Stimulated activated CD8-positive, alpha-beta memory T cell treated with anti-CD3 and anti-CD28 coated beads, Interleukin-15, amount 100 ng/mL, for 4 hours (primary cell): ENCODE measurements at places on chromosomes 7 and 10.

- DNase-seq, result no peak
Measured at GRCh38 chr7:22812353-22812752, 10.3 kb downstream of the TOMM7 start.

- peak; percentile 25 for DNase-seq
Measured at GRCh38 chr7:148772297-148773089, 73.8 kb downstream of the CUL1 start.

DNA sequence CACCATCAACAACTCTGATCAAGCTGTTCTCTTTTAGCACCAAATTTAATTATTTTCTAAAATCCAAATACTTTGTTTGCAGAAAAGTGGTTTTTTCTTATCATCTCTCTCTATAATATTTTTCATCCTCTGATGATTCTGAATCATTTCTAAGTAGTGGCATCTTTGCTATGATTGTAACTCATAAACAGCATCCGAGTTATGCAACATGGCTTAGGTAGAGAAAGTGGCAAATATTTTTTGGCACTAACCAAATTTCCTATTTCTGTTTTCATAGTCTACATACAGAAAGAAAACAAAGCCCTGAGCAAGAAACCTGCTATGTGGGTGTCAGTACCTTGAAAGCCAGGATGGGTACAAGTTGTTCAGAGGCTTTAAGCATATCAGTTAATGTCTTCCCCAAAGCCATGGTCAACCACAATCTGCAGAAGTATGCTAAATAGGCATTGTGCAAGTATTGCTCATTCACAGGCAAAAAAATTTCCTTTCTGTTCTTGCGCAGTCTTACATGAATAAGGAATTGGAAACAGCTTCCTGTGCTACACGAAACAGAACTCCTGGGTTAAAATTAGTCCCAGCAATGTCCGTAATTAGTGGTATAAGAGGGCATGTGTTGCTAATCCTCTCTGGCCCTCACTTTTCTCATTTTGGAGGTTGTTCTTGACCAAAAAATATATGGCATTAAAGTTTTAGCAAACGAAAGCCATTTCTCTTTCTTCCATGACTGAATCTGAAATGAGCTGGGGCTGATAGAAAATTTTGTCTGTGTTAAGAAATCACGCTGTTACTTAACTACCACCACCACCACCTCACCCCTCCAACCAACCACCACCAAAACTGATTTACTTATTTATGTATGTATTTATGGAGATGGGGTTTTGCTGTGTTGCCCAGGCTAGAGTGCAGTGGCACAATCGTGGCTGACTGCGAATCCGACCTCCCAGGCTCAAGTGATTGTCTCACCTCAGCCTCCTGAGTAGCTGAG is 325.6 kb upstream of the MAGI2 start:
- no peak for DNase-seq

DNA sequence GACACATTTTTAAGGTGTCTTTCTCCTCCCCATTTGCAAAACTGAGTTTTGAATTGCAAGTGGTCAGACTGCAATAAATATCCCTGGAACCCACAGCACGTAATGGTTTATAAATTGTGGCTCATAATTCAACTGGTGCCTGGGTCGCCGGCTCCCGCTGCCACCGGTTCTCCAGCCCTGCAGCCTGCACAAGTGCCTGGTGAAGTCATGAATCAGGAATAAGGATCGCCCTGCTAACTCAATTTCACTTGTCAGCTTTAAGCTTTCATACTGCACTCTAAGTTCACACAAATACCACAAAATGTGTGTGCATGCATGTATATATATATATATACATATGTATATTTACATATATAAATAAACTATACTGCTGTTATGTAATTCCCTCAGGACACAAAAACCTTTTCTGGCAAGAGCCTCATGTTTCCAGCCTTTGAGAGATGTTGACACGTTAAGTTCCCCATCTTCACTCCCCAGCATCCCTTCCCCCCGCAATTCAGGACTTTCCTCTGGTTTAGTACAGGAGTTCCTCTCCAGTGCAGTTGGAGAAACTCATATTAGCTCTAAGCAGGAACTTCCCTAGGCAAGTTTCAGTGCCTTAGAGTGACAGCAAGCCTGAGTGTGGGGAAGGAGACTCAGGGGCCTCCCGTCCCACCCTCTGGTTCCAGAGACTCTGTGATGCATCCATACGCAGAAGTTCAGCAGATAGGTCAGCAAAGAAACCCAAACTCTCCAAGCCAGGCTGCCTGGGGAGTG is 129.2 kb upstream of the UNC5B start:
- DNase-seq, result no peak

DNA sequence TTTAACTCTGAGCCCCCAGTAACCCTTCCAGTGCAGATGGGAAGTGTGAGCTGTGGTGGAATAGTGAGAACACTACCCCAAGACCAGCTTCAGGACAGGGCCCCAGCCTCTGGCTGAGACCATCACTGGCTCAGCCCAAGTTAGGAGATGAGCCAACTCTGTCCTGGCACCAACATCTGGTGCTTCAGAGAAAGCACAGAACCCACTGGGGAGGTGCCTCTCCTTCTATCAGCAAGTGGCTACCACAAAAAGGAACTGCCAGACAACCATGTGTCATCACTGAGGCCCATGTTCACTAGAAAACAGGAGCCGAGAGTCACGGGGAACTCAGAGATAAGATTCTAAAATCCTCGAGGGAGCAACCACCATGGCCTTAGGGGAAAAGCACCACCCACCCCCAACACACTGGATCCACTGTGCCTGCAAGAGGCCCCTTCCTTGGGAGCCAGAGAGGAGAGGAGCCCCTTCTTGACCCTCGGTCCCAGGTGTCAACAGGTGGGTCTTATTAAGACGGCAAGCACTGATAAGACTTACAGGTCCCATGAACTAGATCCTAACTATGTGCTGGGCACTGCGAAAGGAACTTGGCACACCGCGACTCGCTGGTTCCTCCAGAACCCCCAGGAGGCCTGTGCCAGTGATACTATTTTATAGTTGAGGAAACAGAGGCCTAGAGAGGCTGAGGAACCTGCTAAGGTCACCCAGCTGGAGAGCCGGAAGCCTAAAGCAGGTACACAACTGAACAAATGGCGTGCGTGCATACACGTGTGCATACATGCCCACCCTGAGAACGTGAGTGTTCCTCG is 102.7 kb downstream of the FAM53B start:
- DNase-seq, result no peak

- no peak for DNase-seq
Measured at GRCh38 chr7:139860090-139860775, 31.2 kb downstream of the TBXAS1 start.

DNA sequence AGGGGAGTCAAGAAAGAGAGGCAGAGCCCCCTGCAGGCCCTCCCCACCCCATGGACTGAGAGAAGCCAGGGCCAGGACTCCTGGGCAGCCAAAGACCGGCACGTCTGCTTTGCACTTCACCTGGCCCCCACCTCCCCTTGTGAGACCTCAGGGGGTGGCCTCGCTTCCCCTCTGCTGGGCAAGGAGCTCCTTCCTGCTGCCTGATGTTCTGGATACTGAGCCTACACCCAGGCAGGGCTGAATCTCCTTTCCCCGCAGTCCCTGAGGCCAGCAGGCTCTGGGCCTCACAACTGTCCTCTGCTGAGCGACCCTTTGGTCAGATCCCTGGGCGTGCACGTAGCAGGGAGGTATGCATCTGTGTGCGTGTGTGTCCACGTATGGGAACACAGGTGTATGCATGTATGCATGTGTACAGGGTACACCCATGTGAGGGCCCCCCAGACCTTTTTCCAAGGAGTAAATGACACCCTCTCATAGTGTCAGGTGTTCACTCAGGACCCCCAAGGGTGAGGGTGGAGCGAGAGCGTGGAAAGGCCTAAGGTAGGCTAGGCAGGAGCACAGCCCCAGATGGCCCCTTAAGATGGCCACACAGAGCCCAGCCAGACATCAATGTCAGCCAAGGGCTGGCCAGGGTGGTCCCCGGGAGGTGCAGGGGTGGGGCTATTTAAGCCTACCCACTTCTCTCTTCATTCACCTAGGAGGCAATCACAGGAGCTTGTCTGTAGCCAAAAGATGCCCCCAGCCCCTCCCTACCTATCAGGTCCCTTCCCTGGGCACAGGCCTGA is 1.9 kb upstream of the RET start:
- no peak for DNase-seq

GRCh38 chr7:44622342-44623151 is 16.1 kb downstream of the OGDH start:
- DNase-seq, result no peak

DNA sequence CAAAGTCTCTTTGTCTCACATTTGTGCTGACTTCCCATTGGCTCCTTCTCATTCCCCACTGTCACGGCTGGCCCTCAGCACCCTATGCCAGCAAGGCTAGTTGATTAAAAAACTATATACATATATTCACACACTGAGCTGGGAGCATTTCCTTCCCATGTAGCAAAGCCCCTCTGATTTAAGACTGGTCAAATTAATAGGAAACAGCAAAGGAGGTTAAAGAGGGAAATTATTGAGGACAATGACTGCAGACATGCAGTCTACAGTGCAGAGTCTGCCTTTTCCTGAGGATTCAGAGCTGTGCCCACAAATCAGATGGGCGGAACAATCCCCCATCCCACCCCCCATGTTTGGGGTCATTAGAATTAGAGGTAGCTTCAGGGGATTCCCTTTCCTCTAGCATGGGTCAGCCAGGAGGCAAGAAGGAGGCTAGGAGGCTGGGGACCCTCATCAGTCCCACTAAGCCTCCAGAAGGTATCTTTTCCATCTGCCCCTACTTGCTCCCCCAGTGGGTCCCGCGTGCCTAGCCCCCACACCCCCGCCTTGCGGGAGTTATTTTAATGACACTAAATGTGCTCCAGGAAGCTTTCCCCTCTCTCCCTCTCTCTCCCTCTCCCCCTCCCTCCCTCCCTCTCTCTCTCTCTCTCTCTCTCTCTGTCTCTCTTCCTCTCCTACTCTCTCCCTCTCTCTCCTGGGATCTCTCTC is 9.8 kb upstream of the DLX6 start:
- no peak for DNase-seq

DNA sequence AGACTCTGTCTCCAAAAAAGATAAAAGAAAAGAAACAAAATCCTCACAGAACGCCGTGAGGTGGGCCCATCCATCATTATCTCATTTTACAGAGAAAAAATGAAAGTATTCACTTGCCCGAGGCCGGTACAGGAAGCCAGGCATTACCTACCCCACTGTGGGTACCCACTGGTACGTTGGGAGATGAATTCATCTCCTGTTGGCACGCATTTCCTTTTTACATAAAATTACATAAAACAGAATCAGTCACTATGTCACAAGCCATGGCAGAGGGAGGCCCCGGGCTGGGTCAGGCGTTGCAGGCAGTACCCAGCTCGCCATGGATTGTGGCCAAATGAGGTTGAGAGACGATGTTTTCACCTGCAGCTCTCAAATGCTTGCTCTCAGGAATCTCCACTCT is 38.6 kb upstream of the TNRC18 start:
- no peak for DNase-seq

DNA sequence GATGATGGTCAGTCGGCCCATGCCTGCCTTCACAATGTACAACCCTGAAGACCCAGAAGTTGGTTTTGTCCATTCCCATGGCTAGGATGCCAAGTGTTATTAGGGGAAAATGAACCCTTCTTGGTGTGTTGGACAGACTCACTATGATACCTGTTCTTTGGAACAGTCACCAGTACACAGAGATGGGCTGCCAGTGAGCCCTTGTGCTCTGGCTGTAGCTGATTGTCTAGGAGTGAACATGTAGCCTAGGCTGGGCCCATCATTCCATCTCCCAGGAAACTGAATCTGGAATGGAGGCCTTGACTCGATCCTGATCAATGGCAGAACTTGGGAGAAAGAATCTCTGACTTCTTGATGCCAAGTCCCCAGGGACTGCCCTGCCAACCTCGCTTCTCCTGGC is 188.9 kb downstream of the EVX1 start:
- DNase-seq, result no peak

GRCh38 chr10:19683960-19684359 is 132.3 kb upstream of the PLXDC2 start:
- no peak for DNase-seq

- DNase-seq, result no peak
Measured at GRCh38 chr7:20269726-20270125, 52.5 kb upstream of the MACC1 start.

- DNase-seq, result no peak
Measured at GRCh38 chr10:76032700-76033039, 601.2 kb downstream of the LRMDA start.

DNA sequence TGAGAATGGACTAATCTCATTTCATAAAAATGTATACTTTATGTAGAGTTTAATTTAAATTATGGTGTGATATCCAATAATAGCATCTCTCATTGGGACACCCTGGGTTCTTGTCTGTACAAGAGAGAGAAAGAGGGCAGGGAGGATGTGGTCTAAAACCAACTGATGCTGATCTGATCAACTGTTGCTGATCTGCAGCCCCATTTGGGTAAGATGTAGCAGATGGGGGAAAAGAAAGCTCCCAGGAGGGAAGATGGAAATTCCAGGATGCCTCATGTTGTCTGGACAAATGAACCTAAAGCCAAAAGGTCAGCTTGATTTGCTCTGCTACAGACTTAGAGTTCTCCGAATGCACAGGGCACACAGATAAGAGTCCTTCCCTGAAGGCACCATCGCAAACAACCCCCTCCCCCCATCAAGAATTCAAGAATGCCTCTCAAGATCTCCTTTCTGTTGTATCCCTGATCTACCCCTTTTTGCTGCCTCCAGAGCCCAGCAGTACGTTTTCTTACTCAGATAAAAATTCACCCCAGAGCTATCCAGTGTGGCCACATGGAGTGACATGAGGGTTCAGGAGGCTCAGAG is 171.4 kb upstream of the INHBA start:
- no peak for DNase-seq

GRCh38 chr7:290554-291372 is 793 bp downstream of the FOXL3 start:
- no peak for DNase-seq
